T1000 (cell line): ENCODE measurements at places on chromosomes 5 and 9.

DNA sequence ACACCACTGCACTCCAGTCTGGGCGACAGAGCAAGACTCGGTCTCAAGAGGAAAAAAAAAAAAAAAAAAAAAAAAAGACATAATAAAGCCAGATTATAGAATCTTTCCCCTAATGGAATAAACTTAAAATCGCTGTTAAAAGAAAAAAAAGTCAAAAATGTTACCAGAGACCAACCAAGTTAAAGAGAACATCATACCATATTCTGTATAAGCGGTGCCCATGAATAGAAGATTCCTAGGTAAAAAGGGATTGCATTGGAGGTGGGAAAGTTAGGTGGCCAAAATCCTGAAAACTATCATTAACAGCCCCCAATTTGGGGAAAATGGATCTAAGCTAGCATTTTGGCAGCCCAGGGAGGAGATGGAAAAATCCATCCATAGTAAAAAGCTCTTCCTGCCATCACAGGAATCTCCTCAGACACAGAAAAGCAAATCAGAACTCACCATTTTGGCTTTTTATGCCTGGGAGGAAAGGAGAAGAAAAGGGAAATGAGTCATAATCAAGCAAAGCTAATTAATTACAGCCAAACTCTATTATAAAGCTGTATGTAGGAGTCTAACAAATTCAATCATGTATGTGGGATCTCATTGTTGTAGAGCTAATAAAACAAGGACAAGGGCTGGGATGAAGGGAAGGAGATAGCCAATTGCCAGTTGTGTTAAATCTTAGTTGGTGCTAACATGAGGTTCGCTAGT lies 363.8 kb downstream of the ARL15 start:
- no peak for DNase-seq

- no peak for DNase-seq
Measured at GRCh38 chr5:153641183-153641688, 150.8 kb downstream of the GRIA1 start.

- no peak for DNase-seq
Measured at GRCh38 chr5:57862942-57863341, 380.3 kb upstream of the ACTBL2 start.

DNA sequence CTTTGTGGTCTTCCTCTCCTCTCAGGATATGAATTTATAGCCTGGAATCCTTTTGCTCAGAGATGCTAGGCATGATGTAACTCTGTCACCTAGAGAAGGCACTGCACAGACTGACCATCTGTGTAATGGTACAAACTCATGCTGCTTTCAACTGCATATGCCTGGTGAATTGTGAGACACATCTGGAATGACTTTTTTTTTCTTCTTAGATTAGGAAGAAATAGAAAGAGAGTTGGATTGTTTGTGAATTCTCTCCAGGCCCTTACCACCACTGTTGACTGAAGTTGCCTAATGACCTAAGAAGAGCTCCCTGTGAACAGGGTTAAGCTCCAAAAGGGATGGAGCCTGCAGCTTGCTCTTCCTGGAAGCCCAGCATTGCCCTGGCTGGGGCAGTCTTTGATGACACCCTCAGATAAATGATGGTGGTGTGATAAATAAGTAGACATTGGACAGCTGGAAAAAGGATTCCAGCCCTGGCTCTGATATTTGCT lies 47.8 kb upstream of the TRIM32 start:
- DNase-seq: no peak

DNA sequence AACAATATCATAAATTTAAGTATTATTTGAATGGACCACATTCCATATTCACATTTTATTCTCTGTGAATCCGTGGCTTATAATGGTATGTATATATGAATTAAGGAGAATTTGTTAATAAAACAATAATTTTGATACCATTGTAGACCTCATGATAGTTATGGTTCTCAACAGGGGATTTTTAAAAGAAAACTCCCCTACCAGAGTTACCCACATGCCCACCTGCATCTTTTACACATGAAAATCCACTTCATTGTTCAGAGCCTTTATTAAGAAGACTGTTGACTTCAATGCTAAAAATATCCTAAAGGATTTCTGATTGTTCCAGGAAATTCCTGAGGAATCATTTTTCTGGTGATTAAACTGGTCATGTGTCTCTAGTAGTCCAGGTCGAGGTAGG lies 557.7 kb upstream of the MEF2C start:
- DNase-seq: no peak

DNA sequence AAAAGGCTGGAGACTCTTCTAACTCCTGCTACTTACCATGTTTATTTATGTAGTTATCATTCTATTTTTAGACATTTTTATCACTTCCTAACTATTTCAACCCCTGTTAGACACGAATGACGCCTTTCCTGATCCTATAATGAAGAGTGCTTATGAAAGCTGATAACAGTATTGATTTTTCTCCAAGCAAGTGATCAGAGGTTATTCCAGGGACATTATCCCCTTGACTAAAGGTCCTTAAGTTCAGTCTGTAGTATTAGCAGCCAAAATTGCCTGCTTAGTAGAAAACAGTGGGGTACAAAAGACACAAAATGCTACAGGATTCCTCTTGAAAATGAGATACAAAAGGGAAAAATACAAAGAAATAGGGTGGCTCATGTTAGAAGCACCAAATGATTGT lies 235.6 kb downstream of the DNAH5 start:
- no peak for DNase-seq

GRCh38 chr9:128634651-128635262 lies 21.9 kb downstream of the DYNC2I2 start:
- DNase-seq: no peak

DNA sequence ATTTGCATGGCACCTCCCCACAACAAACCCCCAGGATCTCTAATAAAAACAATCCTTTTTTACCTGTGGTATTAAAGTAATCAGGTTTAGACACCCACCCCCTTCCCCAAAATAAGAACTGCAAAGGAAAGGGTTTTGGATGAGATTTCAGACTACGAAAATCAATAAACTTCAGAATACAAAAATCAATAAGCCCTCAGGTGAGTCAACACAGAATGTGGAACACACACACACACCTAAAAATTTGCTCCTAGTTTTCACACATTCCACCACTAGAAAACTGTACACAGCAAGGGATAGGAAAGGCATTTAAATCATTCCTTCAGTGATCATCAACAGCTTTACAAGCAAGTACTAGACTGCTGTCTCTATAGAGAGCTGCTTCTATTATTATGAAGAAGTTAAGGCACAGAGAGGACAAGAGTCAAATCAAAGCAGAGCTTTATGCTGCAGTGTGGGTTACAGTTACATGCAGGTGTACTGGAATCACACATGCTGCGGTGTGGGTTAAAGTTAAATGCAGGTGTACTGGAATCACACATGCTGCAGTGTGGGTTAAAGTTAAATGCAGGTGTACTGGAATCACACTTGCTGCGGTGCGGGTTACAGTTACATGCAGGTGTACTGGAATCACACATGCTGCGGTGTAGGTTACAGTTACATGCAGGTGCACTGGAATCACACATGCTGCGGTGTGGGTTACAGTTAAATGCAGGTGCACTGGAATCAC lies 36.3 kb downstream of the PFDN1 start:
- no peak for DNase-seq
